AG04450 (cell line): ENCODE measurements at places on chromosomes 12 and 14.

DNA sequence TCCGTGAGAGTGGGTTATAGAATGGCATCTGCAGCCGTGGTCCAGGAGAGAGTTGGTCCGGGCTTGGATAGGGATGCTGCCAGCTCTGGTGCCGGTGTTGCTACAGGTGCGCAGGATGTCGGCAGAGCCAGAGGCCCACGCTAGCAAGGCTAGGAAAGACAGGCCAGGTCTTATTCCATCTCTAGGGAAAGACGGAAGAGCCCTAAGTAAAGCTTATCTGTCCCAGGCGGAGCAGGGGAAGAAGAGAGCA lies 485 bp upstream of the PSME1 start:
- DNase-seq, result no peak

DNA sequence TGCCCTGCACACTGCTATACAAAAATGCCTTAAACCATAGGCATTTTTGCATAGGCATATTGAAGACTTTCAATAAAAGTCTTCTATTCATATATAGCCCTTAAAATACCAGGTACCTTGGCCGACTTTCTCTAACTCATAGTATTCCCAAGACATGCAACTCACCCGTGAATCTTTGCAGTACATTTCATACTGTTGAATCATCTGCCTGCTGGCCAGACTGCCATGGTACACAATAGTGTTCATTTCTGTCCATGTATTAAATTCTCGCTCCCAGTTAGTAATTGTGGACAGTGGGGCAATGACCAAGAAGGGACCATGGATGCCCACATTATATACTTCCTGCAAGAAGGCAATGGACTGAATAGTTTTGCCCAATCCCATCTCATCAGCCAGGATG lies 24.3 kb upstream of the SUPT16H start:
- no peak for DNase-seq

DNA sequence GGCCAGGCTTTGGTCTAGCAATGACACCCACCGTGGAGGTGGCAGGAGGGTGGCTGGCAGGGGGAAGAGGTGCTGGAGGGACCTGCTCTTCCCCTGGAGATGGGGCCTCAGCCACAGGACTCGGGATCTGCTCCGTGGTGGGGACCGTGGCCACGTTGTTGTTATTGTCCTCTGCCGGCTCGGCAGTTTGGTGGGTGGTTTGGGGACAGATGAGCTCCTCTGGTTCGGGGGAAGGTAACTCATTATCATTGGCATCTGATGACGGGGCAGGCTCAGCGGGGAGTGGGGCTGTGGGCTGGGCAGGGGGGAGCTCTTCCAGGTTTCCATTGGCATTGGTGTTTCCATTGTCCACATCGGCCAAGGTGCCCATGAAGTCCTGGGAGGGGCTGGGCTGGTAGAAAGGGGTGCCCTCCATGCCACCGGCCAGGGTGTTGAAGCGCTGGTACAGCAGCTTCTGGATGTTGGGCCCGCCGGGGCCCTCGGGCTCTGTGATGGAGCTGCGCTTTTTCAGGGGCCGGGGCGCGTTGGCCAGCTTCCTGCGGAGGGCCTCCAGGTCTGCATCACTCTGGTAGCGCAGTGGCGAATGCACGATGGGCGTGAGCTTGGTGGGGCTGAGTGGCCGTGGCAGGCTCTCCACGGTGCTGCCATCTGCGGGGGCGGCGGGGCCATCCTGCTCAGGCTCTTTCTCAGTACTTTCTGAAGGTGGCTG lies 24.3 kb downstream of the ZFYVE21 start:
- DNase-seq, result no peak

DNA sequence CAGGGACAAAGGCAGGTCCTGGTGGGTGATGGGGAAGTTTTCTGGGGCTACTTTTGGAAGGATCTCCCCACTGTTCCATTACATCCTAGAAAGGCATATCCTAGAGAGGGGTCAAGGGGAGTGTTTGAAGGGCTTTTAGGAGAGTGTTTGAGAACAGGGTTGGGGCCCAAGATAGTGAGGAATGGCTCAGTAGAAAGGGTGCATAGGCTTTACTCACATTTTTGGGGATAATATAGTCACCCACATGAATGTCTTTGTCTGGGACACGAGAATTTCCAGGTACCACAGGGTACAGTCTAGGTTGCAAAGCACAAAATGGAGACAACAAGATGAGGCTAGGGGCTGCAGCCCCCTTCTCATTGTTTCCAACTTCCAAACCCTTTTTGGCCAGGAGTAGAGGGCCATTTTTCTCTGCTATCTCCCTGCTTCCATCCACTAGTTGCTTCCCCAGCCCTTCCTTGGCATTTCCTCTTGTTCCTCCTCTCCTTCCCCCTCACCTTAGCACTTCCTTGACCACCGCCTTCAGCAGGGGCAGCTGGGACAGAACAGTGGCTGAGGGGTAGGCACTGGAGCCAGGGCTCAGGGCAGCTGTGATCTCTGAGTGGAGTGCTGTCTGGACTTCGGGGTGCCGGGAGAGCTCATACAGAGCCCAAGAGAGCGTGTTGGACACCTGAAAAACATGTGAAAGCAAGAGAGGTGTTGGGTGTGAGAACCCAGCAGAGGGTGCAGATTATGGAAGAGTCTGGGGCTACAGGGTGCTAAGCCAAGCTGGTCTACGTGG lies 2.8 kb downstream of the CYP27B1 start:
- DNase-seq, result no peak

DNA sequence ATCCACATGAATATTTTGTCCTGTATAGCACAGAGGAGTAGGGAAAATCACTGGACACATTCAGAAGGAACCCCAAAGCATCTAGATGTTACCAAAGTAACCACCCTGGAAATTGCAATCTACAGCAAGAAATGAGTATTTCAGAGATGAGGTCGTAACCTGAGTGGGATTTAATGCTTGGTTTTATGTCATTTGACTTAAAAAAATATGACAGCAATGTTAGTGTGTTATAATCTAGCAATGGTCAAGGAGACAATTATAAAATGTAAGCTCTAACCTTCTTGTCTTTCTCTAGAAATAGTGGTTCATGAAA lies 256.6 kb downstream of the NAV3 start:
- DNase-seq, result no peak

GRCh38 chr12:92961949-92962348 lies 32.9 kb upstream of the EEA1 start:
- no peak for DNase-seq

- DNase-seq, result no peak
These were observed 133.6 kb upstream of the SLC35F4 start for GRCh38 chr14:57999471-57999870.

DNA sequence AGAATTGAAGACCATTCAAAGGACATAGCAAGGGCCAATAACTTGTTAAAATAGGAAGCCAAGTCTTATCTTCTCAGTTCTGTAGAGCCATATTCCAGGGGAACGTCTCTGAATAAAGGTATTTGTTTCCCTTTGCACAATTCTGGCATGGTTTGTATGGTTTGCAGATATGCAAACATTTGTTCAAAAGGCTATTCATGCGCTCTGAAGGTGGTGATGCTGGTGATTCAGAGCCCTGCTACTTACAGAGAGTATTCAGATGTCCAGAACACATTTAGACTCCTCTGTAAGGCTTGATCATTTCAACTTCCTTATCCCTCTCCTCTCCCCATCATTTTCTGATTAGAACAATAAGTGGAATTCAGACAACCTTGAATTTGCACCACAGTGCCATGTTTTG lies 35.9 kb downstream of the SLC4A8 start:
- no peak for DNase-seq

DNA sequence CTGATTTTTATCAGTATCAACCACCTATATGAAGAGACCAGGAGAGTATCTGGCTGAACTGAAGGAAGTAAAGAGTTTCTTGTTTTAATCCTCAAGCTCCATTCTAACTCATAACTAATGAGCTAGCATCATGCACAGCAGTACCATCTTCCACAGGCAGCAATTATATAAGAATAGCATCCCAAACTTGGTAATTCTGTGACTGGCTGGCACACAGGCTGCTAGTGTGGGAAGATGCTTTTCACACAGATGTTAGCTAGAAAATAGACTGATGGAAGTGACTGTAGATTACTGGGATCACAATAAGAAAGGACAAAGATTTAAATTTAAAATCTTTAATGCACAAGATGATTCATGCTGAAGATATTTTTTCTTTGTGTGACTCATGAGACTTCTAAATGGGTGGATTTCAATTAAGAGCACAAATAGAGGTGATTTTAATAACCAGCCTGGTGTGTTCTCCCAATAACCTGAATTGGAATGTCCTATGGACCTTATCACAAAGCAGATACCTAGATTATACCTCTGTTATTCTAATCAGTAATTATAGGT lies 417.7 kb upstream of the ATXN7L3B start:
- DNase-seq, result no peak

DNA sequence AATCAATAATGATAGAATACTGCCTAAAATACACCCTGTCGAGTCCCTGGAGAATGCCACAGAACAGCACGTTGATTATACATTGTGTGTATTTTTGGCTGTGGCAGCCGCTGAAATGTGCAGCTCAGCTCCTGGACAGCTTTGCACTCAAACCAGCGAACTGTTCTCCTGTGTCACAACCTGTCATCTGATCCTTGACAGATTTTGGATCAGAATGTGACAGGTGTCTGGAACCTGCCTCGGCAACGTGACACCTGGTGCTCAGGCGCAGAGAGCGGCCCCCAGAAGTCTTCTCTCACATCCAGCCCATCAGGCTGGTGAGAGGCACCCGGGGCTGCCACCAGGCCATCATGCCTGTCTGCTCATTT lies 19.3 kb downstream of the MVK start:
- DNase-seq, result no peak

- no peak for DNase-seq
These were observed 503.0 kb downstream of the NPAS3 start for GRCh38 chr14:33441633-33442032.

DNA sequence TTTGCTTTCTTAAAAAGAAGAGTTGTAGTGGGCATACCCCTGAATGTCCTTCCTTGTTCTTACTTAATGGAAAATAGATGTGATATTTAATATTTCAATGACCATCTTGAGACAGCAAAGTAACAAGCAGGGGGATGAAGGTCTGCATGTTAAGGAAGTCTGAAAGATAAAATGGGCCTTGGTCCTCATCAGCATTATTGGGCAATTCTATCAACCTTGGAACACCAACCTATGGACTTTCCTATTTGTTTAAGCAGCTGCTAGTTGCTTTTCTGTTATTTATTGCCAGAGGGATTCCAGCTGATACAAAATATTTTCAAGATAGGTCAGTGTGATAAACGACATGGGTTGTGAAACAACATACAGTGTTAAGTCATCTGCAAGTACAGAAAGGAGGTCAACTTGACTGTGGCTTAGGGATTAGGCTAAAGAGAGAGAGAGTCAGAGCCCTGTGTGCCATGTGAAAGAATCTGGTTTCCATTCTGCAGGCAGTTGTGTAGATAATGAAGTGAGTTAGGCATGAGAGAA lies 16.4 kb upstream of the A2M start:
- DNase-seq, result no peak

DNA sequence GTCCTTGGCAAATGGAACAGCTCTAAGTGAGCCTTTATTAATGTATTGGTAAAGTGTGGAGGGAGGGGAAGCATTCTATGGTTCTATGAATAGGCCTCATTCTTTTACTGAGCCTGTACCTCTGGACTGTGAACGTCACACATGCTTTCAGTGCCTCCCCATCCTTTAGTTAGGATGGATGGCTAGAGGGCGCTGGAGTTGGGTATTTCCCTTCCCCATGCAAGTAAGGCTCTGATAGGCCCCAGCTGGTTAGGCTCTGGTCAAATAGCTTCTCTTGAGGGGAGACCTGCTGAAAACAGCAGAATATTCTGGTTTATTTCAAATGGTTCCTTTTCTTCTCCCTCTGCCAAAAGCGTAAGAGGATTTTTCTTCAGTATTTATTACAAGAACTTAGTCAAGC lies 860.9 kb upstream of the MDGA2 start:
- DNase-seq, result no peak

DNA sequence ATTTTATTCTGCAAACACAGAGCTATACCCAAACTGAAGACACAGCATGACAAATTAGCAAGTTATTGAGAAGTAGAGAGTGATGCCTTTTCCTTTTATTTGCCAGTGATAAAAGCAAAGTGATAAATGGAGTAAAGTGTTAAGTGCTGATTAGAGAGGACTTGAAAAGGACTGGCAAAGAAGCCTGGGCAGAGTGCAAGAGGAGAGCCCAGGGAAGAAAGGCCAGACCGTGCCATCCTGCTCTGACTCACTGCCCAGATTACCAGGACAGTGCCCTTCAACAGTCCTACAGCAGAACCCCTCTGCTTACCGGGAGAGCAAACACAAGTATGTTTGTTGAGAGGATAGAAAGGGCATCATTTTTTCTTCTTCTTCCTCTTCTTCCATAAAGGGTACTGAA lies 106.5 kb downstream of the ETV6 start:
- DNase-seq, result no peak

GRCh38 chr12:30706476-30706875 lies 10.8 kb upstream of the IPO8 start:
- no peak for DNase-seq

GRCh38 chr14:90356925-90357324 lies 25.2 kb upstream of the NRDE2 start:
- no peak for DNase-seq

DNA sequence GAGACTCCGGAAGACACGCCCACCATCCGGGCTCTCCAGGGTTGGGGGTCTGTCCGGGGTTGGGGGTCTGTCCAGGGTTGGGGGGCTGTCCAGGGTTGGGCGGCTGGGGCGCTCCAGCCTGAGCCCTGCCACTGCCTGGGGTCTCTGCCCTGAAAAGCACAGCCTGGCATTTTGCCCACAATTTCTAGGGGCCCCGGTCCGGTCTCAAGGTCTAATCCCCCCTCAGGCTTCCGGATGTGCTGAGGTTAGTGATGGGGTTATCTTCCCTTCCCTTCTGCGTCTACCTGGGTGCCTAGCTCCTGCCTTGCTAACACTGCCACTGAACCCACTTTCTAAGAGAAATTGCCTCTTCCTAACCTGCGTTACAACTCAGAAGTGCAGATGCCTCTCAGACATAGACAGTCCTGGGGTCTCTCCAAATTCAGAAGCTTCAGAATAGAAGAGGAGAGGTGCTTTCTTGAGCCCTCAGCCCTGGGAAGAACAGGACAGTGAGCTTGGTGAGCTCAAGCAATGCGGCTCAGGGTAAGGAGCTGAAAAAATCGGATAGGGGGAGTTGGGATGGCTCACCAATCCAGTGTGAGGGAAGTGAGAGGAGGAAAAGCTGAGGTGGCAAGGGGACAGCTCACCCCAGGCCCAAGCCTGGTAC lies 5.7 kb downstream of the LHX5 start:
- no peak for DNase-seq

DNA sequence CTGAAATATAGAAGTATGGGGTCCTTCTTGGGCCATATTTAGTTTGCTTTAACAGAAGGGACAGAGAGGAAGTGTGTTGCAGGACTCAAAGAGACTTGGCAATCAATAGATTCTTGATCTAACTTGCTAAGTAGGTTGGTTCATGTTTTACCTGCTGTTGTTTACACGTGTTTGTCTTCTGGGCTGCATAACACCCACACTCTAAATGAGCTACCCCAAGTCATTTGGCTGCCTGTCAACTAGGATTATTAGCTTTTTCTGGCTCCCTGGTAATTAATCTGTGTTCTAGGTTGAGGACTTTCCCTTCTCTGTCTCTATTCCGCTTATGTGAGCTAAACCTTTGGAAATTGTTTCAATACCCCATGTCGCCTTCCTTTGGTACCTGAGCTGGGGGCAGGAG lies 10.1 kb upstream of the TBPL2 start:
- no peak for DNase-seq
